ENCODE measurements at places on chromosomes 5 and 9.

- no peak for DNase-seq
Measured at GRCh38 chr9:109372246-109372645, 51.4 kb upstream of the EPB41L4B start.

GRCh38 chr5:174737330-174737729, 12.9 kb downstream of the MSX2 start:
- DNase-seq: no peak

- DNase-seq: no peak
Measured at GRCh38 chr5:27619982-27620381, 581.6 kb upstream of the CDH9 start.

- no peak for DNase-seq
Measured at GRCh38 chr5:135038813-135039270, 4.8 kb upstream of the PITX1 start.

DNA sequence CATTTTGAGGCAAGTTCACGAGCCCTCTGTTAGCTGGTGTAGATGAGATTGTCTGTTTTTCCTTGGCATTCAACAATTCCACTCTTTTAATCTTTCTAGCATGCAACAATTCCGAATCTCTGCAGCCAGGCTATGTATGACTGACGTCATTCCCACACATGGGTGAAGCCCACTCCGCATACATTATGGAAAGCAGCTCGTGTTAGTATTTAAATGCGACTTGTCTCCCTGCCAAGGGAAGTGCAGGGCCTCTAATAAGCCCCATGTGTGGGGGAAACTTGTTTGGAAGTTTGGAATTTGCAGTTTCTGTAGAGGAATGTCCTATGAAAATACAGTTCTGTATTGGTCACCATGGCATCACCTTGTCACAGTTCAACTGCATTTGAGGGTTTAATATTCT, 146.0 kb upstream of the FBXL7 start:
- DNase-seq: no peak

GRCh38 chr5:142630927-142631539, 54.9 kb downstream of the FGF1 start:
- DNase-seq: peak; percentile 19

GRCh38 chr9:89574309-89574708, 30.5 kb upstream of the GADD45G start:
- no peak for DNase-seq

- DNase-seq: no peak
Measured at GRCh38 chr9:68969538-68969937, 44.4 kb downstream of the PRKACG start.

- no peak for DNase-seq
Measured at GRCh38 chr9:27925815-27926214, 352.5 kb upstream of the C9orf72 start.

GRCh38 chr5:83711982-83712601, 8.6 kb downstream of the HAPLN1 start:
- peak; percentile 66 for DNase-seq

DNA sequence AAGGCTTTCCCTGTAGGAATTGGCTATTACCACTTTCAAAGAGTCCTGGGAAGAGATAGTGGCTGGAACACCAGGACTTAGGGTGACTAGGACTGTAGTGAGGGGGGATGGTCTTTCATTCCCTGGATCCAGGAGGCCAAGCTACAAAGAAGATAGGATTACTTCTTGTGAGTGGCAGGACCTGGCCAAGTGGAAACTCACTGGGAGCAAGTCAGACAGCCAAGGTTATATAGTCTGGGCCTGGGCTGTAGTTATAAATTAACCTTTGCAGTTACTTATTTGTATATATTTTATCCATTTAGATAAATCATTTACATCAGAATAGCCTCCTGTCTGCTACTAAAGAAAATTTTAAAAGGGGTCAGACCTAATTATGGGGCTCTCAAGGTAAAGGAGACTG, 124.3 kb downstream of the TLR4 start:
- DNase-seq: no peak

- peak; percentile 81 for DNase-seq
Measured at GRCh38 chr5:157543825-157544622, 31.6 kb downstream of the ADAM19 start.

DNA sequence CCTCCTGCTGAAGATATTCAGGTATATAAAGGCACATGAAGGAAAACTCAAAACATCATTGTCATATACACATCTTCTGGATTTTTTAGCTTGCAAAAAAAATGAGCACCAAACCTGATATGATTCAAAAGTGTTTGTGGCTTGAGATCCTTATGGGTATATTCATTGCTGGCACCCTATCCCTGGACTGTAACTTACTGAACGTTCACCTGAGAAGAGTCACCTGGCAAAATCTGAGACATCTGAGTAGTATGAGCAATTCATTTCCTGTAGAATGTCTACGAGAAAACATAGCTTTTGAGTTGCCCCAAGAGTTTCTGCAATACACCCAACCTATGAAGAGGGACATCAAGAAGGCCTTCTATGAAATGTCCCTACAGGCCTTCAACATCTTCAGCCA, at the start of gene IFNK:
Gene IFNK (plus strand): TSS at position 55 of the 400 bp plus-strand sequence. CDS start 47 bp downstream, at position 102.
- no peak for DNase-seq

- DNase-seq: no peak
Measured at GRCh38 chr9:124940521-124940893, 376 bp downstream of the GOLGA1 start.

GRCh38 chr5:125376059-125376641, 629.7 kb upstream of the ZNF608 start:
- DNase-seq: no peak

GRCh38 chr9:28923351-28923750, 1350.1 kb upstream of the C9orf72 start:
- no peak for DNase-seq

- DNase-seq: peak; percentile 64
Measured at GRCh38 chr9:22240619-22241018, 206.0 kb upstream of the DMRTA1 start.

DNA sequence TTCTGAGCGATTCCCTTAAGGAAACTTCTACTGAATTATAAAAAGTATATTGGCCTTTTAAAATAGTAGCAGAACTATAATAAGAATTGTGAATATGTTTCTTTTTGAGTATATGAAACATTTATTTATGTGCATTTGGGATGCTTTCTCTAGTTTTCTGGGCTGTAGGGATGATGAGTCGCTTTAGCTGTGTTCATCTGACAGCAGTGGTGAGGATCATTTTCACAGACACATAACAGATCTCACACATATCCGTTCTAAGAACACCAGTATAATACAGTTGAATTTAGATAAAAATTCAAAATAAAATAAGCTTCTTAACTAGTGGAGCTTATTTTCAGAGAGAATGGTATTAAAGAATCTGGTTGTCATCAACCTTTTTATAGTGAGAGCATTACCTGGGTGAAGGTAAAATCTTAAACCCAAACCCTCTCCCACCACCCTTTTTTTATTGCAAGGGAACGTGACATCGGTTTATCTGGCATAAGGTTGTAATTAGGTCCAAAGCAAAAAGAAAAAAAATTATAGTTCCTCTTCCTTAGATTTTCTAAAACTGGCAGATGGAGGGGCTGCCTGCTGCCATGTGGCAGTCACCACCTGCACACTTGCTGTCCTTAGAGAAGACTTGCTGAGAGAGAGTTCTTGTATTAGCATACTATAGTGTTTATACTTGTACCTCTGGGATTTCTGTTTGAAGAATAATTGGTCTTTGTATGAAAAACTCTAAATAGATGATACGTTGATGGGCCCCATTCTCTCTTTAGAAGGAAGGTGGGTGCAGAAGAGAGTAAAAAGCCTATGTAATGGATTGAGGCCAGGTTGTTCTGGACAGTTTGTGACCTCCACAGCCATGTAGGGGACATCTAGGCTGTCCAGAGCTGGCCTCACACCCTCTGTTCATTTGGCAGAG, 86.8 kb downstream of the CAMK4 start:
- no peak for DNase-seq

- DNase-seq: no peak
Measured at GRCh38 chr9:128226412-128226801, 23.2 kb downstream of the DNM1 start.

DNA sequence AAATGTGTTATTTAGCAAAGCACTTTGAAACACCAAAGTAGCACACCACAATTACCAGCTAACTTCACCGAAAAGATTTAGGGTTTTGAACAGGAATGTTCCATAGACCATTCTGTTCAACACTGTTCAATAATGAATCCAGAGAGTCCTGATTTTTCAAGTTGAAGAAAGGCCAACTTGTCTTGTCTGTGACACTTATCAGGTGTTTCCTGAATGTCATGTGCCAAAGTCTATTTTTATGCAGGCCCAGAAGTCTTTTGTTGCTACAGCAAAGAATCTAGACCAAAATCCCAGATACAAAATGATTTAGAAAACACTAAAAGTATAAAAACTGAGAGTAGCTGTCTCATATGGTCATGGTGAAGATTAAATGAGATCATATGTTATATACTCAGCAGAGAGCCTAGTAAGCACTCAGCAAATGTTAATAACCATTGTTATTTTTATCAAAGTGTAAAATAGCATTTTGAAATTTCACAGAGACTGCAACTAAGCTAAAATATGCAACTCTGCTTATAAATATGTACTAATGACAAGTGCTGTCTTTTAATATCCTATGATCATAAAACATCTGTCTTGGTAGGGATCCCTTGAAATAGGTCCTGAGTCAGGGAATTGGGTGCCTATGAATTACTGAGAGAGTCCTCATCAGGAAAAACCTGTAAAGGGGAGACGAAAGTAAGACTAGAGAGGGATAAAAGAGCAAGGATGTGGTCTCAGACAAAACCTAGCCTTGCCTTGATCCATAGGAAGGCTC, 122.4 kb upstream of the SLC12A2 start:
- DNase-seq: peak; percentile 46

GRCh38 chr5:113026211-113026610, 49.6 kb downstream of the DCP2 start:
- DNase-seq: no peak

DNA sequence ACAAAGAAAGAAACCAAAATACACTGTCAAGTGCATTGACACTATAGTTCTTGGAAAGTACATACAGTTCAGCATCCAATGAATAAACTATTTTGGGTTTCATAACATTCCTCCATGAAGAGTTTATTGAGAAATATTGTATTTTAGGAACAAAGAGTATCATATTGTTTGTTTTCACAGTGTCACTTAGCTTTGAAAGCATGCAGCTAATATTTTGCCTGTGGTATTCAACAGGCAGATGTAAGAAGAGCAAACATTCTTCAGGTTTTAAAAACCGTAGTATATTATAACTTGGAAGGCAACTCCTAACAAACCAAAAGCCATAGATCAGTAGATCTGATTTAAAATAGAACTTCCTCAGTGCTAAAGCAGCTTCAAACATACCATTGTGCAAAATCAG, 4.5 kb downstream of the PRELID2 start:
- peak; percentile 60 for DNase-seq

DNA sequence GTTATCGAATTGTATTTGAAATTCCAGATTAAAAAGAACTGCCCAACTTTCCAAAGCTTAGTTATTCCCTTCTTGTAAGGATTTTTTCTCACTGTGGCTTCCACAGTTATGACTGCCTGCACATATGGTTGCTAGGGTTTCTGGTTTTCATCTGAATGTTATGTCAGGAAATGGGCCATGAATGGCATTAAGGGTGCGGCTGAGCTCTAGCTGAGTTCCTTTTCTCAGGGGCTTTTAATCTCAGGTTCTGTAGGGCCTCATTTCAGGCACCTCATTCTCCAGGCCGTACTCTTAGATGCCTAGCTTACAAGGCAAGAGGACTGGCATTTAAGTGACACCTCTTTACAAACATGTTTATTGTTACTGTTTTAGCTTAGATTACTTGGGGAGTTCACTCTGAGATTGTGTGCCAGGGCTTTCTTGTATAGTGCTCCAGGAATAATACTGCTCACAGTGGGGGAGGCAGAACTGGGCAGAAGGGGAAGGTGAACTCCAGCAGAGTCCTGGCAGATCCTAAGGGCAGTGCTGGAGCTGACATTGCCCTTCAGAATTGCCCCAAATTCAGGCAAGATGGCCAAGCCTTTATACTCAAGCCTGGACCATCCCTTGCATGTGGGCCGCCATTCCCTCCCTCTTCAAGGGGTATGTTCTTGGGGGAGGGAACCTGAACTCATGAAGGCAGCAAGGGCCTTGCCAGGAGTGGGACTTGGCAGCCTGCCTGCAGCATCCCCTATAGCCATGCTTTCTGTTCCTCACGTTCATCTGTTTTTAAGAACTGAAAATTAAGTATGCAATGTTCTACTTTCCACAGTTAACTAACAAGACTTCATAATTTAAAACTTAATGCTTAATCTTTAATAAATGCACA, 111.5 kb downstream of the KDM4C start:
- peak; percentile 21 for DNase-seq

DNA sequence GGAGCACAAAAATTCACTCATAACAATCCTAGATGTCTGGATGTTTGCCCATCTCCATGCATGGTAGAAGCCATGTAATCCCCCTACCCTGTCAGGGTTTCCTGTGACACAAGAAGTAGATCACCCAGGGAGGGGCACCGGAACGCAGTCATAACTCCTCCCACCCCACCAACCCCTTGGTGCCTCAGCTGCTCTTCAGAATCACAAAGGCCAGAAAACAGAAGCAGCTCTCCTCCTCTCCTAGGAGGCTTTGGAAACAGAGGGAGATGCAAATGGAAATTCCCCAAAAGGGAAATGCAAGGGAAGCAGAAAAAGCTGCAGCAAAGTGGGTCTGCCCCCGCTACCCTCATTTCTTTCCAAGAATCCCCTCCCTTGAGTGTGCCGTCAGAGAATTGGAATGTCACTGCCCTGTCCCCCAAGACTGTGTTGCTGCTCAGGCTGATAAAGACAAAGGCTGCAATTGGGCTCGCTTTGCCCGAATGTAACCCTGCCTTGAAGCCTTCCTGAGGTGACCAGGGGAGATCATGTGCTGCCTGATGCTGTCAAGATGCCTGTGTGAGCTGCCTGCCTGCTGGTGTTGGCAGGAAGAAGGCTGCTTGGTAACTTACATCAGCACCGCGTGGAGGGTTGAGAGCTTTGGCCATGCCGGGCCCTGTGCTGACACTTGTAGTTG, 65.5 kb upstream of the ABCA1 start:
- DNase-seq: peak; percentile 95

DNA sequence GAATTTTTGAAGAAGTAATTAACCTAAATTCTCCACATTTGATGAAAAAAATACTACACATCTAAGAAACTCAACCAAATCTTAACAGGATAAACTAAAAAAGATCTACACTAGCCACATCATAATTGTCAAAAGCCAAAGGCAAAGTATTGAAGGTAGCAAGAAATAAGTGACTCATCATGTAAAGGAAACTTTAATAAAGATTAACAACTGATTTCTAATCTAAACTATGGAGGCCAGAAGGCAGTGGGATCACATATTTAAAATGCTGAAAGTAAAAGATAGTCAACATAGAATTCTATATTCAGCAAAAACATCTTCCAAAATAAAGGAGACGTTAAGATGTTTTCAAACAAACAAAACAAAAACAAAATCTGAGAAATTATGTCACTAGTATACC, 2002.9 kb downstream of the MAT2B start:
- no peak for DNase-seq

DNA sequence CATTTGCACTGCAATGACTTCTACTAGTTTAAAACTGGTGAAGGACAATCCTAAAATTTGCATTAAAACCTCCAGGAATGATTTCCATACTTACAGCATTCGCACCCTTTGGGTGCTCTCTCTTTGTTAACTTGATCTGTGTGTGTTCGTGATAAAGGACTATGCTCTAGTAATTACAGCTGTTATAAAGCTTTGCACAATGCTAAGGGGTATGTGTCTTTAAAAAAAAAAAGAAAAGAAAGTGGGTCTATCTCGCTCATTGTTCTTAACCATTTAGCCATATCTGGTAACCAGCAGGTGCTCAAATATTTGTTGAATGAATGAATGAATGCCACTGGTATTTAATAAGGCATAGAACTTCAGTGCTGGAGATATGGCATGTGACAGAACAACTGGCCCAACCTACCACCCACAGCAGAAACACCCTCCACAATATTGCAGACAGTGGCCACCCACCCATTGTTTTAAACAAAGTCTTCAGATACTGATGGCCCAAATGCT, 8.7 kb downstream of the TRIM36 start:
- no peak for DNase-seq

All from fibroblast of pulmonary artery (primary cell).